ENCODE measurements at places on chromosomes 7 and 10.
A peak's percentile ranks its signal among the peaks of the same experiment; 100 is the strongest.

DNA sequence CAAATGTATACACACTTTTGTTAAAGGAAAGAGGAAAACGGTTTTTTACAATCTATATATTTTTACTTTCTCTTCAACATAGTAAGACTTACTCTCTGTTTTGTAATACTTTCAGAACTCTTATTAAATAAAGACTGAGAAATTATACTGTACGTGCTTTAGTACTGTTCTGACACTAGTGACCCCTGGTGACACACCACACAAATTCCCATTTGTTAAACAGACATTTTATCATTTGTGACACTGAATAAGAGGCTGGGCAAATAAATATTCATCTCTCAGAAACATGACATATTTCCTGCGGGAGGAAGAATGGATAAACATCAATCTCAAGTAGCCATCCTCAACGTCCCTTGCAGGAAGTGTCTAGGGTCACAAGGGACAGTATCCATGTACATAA is 68.9 kb upstream of the ZNF33B start:
- DNase-seq: no peak

DNA sequence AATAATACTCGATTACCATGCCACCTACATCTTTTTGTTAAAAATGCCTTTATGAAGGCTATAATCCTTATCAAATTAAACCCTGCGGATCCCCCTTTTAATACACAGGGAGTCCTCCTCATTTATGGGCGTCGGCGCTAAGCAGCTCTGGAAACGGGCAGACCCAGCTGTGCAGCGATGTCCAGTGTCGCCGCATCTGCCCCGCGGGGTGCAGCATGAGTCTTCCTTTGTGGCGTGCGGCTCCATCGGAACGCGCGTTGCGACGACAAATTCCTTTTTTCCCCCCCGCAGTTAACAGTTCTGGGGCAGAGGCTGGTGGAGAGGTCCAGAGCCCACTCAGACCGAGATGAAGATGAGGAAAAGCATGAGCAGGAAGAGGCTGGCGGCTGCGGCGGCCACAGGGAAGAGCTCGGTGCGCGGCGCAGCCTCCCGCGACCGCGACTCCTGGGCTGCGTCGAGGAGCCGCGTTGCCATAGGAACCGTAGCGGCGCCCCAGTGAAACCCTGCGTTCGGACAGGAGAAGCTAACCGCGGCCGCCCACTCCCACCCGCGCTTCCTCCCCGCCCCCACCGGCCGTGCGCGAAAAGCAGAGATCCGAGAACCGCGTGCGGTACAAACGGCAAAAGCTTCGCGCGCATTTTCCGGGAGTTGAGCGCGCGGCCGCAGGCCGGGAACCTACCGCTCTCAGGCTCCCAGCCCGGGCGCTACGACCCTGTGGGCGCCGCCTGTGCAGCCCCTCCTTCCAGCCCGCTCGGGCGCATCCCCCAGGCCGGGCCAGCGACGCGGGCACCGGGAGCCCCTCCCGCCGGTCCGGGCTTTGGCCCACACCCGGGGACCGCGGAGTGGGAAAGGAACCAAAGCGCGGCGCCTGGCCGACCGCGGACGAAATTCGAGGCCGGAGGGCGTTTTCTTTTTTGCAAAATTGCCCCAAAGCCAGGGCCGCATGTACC is 130.6 kb downstream of the SPAG6 start:
- DNase-seq: no peak

DNA sequence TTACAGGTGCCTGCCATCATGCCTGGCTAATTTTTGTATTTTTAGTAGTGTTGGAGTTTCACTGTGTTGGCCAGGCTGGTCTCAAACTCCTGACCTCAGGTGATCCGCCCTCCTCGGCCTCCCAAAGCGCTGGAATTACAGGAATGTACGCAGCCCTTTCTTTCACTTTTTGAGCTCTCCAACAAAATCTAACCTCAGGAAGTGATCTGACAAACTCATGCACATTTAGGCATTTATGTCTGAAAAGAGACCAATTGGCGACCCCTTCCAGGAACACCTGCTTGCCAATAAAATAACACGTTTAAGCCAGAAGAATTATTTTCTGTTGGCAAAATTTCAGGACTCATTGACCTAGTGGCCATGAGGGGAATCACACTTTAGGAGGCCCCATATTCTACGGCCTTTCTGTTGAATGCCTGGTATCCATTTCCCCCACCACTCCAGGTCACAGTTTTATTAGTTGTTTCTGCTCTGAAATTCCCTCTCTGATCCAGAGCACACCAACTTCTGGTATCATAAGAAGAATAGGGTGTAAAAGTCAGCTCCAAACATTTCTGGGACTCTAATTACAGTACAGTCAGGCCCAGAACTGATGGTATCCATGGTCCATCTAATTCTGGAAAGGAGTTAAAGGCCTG is 65.8 kb upstream of the FRMD4A start:
- DNase-seq: peak; percentile 83

DNA sequence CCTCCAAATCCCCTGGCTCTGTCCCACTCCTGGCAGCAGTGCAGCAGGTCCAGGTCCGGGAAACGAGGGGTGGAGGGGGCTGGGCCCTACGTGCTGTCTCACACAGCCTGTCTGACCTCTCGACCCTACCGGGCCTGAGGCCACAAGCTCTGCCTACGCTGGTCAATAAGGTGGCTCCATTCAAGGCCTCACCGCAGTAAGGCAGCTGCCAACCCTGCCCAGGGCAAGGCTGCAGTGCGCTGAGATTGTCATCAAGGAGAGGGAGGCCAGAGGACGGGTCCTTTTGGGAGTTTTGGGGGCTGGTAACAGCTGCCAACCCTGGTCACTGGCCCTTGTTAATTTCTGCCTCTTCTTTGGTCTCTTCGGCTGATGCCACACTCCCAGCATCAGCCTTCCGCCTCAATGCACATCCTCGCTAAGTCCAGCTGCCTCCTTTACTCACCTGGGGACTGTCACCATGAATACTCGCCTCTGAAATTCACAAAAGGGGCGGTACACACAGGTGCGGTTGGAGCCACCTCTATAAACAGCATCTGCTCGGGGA is 3.5 kb downstream of the EPO start:
- DNase-seq: no peak

- DNase-seq: no peak
Observed at GRCh38 chr7:136714062-136714461, 154.4 kb upstream of the CHRM2 start.

- no peak for DNase-seq
Observed at GRCh38 chr7:6655636-6656385, 18.7 kb downstream of the ZNF316 start.

DNA sequence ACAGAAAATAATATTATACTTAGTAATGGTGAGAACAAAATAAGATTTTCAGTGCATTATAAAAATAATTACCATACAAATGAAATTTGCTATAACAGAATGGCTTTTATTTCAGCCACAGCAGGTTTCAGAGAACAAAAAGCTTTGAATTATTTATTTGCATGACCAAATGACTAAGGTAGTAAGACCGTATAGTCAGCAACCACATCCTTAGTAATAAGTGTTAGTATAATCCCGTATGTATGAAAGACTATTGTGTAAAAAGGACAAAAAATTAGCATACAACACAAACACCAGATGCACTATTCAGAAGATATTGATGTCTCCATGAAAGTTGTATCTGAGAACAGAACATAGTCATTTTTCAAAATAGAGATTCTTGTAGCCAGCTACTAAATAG is 12.2 kb downstream of the PDZD8 start:
- peak; percentile 68 for DNase-seq

- no peak for DNase-seq
Observed at GRCh38 chr7:65251851-65252620, 121.6 kb upstream of the ZNF92 start.

DNA sequence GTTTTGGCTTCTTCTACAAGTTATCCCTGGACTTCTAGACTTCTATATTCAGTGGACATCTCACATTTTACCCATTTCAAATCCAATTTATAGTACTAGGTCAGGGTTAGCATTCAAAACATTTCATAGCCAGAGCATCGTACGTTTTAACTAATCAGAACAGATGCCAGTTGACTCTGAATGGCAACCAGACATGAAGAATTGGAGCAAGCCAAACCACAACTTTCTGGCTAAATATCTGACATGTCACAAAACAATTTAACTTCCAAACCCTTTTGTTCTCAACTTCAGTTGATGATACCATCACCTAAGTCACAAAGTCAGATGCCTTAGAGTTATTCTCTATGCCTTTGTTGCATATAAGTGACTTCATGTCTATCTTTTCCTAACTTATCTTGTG is 1105.7 kb downstream of the XPNPEP1 start:
- no peak for DNase-seq

- DNase-seq: no peak
Observed at GRCh38 chr7:109246330-109247077, 676.8 kb downstream of the DNAJB9 start.

- DNase-seq: no peak
Observed at GRCh38 chr7:31955021-31955420, 115.2 kb downstream of the PDE1C start.

DNA sequence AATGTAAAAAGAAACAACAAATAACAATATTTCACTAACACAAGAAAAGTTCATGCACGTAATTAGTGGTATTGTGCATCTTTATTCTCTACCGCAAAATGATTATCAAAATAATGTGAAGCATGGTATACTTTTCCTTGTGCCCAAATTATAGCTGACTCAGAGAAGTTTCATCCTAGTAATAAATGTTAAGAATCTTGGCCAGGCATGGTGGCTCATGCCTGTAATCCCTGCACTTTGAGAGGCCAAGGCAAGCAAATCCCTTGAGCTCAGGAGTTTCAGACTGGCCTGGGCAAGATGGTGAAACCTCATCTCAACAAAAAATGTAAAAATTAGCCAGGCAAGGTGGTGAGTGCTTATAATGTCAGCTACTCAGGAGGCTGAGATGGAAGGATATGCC is 105.0 kb downstream of the KMT2C start:
- DNase-seq: no peak

GRCh38 chr10:116774728-116775151 is 32.4 kb upstream of the HSPA12A start:
- no peak for DNase-seq

DNA sequence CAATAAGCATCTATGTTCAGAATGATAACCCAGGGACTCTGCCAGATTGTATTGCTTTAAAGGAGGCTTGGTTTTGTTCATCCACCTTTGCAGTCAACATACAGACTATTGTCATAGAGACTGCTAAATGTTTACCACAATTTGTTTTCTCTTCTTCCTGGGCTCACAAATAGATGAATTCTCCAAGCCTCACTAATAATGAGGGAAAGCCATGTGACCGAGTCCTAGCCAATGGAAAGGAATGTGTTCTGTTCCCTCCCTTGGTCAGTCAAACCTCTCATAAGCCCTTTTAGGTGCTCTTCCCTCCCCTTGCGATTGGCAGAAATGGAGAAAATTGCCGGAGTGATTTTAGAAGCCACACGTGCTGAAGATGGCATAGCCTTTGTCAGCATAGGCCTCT is 136.9 kb downstream of the RTKN2 start:
- no peak for DNase-seq

DNA sequence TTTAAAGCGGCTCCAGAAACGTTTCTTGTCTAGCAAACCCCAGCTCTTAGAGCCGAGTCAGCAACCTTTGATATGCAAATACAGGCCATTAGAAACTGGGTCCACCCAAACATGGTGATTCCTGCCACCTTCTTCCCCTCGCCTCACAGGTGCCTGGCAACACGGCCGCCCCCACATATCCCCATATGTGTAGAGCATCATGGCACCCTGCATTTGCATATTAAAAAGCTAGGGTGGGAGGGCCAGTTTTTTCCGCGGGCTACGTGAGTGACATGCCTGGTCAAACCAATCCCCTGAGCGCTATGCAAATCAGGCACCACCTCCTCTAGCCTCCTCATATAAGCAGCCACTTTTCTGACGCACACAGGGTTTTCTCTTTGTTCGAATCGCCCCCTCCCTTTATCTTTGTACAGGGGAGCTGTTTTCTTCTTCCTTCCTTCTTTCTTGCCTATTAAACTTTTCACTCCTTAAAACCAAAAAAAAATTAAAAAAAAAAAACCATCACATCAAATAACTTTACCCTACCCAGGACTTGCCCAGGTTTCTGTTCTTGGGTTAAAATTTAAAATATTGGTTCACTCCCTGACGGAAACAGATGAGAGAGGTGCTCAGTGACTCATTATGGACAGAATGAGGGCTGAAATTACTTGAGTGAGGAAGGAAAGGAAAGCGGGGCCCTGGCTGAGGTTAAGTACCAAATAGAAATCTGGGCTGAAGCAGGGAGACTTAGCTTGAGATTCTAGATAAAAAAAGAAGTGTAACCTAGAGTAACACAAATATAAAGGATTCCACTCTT is 59.8 kb downstream of the COA1 start:
- peak; percentile 79 for DNase-seq

GRCh38 chr10:119348516-119349240 is 141.3 kb downstream of the GRK5 start:
- no peak for DNase-seq

DNA sequence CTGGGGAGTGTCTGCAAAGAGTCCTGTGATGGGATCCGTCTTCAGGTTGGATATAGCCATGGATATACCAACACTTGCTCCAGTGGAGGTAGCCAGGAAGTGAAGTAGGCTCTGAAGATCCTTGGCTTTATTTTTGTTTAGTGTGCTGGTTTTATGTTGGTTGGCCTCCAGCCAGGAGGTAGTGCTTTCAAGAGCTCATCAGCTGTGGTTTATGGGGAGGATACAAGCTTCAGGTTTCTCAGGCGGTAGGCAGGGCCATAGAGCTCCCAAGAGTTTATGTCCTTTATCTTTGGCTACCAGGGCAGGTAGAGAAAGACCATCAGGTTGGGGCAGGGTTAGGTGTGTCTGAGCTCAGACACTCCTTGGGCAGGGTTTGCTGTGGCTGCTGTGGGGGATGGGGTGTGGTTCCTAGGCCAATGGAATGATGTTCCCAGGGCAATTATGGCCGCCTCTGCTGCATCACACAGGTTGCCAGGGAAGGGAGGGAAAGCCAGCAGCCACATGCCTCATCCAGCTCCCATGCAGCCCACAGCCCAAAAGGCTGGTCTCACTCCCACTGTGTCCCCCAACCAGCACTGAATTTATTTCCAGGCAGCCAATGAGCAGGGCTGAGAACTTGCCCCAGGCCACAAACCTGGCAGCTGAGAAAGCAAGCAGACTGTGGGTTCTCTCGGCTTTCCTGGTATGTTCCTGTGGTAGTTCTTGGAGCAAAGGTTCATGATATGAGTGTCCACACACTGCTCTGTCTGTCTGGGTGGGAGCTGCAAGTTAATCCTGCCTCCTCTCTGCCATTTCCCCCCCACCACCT is 67.0 kb upstream of the PRLHR start:
- no peak for DNase-seq

DNA sequence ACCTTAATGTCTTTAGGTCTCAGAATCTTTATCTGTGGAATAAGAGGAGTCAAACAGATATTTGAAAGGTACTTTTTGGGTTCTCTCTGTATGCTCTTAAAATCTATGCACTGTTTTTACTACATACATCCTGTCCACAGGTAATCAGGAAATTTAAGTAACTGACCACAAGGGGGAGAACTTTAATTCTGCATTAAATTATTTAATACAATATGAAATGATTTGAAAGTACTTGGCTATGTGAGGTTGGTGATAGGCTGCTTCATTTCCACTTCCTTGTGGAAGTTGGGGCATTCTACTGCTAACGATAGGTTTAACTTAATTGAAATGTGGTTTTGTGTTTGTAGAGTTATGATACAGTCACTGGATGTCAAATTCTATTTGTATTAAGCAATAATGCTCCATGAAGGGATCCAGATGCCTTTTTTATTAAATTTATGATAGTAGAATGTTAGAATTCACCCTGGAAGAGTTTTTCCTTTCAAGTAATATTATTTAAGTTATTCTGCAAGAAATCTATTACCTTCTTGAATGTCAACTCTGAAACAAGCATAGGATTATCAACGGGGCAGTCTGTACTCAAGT is 6.0 kb downstream of the TEX47 start:
- peak; percentile 38 for DNase-seq

All from kidney glomerular epithelial cell (primary cell).